ENCODE measurements at places on chromosomes 4 and X.

DNA sequence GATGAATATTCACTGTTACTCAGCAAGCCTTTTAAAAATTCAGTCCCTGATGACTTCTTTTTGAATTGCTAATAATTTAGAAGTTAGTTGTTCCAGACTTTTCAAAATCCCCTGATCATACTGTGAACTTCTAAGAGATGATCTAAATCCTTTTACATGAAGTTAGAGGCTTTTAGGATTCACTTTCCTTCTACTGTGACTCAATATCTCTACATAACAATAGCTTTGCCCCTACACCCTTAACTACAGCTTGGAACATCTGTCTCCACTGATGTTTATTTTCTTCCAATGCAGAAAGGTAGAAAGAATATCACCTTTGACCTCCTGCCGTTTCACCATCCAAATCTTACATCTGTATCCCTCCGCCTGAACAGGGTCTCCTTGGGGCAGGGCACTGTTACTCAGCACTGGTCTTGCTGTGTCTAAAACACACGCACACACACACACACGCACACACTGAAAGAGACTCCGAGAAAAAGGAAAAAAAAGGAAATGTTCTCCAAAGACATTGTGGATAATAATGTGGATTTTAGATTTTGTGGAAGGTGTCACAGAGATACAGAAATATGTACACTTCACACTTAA, 111.6 kb upstream of the GPRIN3 start:
- DNase-seq: no peak

DNA sequence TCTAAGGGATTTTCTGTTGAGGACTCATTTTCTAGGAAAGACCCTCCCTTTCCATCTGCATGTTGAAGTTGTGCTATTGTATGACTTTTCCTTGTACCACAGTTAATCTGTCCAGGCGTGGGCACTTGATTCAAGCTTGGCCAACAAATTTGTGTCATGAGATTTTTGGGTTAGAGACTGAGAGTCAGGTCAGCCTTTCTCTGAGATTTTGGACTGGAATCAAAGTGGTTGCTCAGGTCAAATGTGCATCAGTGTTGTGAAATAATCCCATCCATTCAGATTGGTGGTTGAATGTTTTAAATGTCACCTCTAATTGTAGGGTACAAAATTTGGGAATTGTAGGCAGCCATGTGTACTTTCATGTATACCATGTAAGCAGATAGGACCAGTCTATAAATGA, 545.2 kb upstream of the IGFBP7 start:
- no peak for DNase-seq

DNA sequence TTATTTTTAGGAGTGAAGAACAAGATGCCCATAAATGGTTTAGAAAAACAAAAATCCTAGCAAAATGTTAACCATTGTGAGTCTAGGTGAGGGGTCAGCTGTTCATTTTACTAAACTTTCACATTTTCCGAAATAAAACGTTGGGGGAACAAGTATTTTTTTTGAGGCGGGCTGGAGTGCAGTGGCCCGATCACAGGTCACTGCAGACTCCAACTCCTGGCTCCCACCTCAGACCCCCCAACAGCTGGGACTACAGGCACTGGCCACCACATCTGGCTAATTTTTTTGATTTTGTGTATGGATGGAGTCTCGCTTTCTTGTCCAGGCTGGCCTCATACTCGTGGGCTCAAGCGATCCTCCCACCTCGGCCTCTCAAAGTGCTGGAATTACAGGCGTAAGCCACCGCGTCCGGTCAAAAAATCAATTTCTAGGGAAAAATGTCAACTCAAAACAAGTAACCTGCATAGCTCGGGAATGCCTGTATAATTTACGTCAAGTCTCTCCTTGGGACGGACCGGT, 742 bp upstream of the TAF1 start:
- DNase-seq: no peak

GRCh38 chr4:81963763-81964020, 410.1 kb downstream of the HNRNPD start:
- no peak for DNase-seq

- DNase-seq: no peak
These were observed at the start of gene ASB12 for GRCh38 chrX:64230123-64230970. ASB12 (minus strand) TSS chrX:64230607; CDS start chrX:64225650, 4,957 bp downstream.

DNA sequence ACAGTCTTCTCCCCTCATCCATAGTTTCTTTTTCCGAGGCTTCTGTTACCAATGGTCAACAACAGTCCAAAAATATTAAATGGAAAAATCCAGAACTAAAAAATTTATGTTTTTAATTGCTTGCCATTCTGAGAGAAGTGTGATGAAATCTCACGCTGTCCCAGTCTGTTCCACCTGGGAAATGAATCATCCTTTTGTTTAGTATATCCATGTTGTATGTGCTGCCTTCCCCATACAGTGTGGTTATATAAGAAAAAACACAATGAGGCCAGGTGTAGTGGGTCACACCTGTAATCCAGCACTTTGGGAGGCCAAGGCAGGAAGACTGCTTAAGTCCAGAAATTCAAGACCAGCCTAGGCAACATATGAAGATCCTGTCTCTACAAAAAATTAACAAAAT, 161.6 kb downstream of the CHIC2 start:
- DNase-seq: no peak

GRCh38 chr4:136036744-136037143, 1495.5 kb downstream of the PCDH18 start:
- DNase-seq: no peak

- DNase-seq: no peak
These were observed 31.6 kb downstream of the IQCM start for GRCh38 chr4:149784018-149784417.

- no peak for DNase-seq
These were observed 6.4 kb upstream of the PITX2 start for GRCh38 chr4:110629214-110629754.

GRCh38 chr4:66556651-66557278, 886.5 kb upstream of the EPHA5 start:
- no peak for DNase-seq

DNA sequence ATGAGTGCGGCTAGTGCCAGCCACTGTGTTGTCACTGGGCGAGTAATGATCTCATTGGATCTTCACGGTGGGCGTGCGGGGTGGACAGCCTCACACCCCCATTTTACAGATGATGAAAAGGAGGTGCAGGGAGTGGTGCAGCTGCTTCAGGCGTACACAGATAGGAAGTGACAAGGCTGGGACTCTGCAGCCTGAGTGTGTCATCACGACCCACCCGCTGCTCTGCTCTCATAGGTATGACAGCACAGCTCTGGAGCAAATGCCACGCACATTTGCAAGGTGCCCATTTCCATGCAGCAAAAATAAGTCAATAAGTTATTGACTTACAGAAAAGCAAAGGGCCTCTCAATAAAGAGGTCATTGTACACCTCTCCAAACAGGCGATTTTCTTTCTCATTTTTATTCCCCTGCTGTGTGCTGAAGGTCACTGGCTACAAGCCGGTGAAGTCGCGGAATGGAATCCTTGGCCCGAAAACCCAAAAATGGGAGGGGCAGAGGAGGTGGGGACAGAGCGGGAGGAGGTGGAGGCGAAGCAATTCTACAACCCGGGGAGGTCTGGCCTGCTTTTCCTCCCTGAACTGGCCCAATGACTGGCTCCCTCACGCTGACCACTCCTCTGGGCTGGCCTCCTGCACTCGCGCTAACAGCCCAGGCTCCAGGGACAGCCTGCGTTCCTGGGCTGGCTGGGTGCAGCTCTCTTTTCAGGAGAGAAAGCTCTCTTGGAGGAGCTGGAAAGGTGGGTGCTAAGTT, at the start of gene SOD3:
Gene SOD3 (plus strand): TSS at position 658 of the 750 bp plus-strand sequence. CDS start 3,949 bp downstream, outside the sequence.
- DNase-seq: no peak

- no peak for DNase-seq
These were observed 212.0 kb downstream of the COMMD8 start for GRCh38 chr4:47251348-47252135.

DNA sequence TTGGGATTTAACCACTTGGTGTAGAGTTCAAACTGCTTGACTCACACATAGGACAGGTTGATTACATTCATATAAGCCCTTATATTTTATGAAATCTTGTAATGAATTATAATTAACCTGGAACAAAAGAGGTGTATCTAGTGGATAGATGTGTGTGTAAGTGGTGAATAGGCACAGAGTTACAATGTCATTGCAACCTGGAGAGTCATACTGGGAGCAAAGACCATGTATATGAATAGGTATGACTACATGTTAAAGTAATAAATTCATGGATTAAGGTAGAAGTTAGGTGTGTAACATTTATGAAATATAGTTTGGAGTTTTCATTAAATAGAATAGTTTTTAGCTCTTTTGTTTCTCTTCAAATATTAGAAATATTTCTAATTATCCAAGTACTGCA, 26.1 kb downstream of the RAP1GDS1 start:
- no peak for DNase-seq

GRCh38 chr4:158327525-158327924, 117.2 kb downstream of the TMEM144 start:
- no peak for DNase-seq

- DNase-seq: no peak
These were observed 32.0 kb downstream of the HAND2 start for GRCh38 chr4:173498023-173498422.

GRCh38 chr4:128550060-128550459, 259.4 kb upstream of the JADE1 start:
- no peak for DNase-seq

GRCh38 chr4:150140774-150141400, 62.6 kb downstream of the DCLK2 start:
- DNase-seq: no peak

GRCh38 chr4:42637867-42638266, 19.0 kb downstream of the ATP8A1 start:
- no peak for DNase-seq

DNA sequence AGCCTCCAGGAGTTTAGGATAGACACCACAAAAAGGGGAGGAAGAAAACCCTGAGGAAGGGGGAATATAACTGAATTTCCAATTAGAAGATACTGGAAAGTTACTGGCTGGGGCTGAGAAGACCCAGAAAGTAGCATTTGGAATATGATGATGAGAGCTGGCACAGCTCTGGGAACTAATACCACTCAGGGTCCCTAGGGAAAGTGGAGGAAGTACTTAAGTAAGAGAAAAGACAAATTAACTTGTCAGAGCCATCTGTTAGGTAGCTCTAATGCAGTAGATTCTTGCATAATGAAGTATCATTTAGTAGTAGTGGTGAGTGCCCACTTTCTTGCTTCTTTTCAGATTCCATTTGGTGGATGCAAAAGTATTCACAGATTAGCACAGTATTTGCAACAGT, 90.8 kb upstream of the TSPAN5 start:
- no peak for DNase-seq

DNA sequence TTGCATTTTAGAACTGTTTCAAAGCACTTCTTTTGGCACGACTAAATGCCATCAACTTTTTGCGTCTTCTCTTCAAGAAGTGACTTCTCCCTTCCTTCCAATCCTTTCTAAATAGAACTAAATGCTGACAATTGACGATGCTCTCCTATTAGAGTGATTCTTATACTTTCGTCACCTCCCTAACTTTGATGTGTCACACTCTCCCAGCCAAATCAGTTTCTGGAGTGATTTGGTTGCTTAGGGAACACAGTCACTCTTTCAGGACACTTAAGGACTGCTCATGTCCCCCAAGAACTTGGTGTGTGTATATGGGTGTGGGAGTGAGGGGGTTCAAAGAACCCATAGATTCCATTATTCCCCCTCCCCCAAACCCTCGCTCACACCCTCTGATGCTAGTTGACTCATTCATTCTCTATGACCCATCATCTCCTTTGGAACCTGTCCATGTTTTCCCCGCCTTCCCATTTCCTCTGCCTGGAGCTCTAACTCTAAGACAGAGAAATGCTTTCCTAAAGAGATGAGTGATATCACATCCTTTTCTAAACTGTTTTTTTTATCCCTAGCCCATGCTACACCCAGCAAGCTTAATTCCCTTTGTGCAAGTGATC, 26.8 kb upstream of the AREG start:
- no peak for DNase-seq

- DNase-seq: no peak
These were observed 504.6 kb downstream of the IQCM start for GRCh38 chr4:149311076-149311475.

GRCh38 chrX:152641256-152641875, 3.7 kb downstream of the GABRQ start:
- DNase-seq: no peak

DNA sequence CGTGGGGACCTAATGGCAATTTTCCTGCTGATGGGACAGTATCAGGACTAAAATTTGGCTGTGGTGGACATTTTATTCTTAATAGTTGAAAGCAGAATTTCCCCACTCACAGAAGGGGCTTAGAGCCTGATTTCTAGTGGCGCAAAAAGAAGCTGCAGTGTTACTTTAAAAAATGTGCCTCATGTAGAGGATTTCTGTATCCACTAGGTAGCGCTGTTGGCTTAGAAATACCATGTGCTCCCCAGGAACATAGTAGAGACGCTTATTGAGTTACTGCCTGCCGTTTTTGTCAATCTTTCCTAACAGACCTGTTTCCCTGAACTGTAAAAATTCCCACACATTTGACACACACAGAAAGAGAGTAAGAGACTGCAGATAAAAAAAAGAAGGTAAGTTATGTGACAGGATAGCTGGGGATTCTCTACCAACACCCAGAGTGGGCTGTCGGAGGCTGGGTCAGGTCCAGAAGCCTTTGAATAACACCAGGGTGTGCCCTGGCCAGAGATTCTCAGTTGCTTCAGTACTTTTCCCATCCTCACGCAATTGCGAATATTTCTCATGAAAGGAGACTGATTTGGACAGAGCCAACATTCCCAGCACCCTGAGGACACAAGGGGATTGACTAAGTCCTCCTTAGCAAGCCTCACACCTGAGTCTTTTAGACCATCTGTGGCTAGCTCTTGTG, 88.4 kb downstream of the ZXDA start:
- peak; percentile 42 for DNase-seq

DNA sequence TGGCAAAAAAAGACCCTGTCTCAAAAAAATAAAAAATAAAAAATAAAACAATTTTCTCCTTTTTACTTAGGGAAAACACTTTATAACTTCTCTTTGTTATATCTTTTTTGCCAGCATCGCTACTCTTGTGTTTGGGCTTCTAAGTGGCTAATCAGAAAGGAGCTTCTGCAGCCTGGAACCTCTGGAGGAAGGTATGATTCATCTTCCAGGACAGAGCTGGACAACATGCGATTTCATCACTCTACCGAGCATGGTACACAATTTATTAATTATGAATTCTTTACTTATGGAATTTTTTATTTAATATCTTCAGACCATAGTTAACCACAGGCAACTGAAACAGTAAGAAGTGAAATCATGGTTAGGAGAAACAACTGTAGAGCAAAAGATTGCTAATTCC, 1254.3 kb upstream of the AGA start:
- DNase-seq: no peak

DNA sequence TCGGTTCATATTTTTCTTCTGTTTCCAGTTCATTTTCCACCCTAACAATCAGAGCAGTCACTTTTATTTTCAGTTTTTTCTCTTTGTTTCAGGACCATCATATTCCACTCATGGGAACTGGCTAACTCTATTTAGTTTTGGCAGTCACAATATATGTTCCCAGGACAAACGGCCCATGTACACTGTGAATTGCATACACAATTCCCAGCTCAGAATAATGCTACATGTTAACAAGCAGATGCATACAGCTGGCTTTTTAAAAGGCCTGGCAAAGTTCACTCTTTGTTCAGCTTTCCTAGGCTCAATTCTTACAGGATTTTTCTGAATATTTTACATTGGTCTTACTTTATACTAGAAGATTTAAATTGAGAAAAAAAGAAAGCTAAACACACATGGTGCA, 224.9 kb downstream of the ANKRD50 start:
- no peak for DNase-seq

All from CD4-positive, alpha-beta T cell treated with Interleukin-6 for 4 hours (primary cell).